Stimulated activated CD4-positive, alpha-beta T cell treated with anti-CD3 and anti-CD28 coated beads, TNF-alpha, amount 100 ng/mL, for 1 hour (primary cell): ENCODE measurements at places on chromosomes 16 and 17.

DNA sequence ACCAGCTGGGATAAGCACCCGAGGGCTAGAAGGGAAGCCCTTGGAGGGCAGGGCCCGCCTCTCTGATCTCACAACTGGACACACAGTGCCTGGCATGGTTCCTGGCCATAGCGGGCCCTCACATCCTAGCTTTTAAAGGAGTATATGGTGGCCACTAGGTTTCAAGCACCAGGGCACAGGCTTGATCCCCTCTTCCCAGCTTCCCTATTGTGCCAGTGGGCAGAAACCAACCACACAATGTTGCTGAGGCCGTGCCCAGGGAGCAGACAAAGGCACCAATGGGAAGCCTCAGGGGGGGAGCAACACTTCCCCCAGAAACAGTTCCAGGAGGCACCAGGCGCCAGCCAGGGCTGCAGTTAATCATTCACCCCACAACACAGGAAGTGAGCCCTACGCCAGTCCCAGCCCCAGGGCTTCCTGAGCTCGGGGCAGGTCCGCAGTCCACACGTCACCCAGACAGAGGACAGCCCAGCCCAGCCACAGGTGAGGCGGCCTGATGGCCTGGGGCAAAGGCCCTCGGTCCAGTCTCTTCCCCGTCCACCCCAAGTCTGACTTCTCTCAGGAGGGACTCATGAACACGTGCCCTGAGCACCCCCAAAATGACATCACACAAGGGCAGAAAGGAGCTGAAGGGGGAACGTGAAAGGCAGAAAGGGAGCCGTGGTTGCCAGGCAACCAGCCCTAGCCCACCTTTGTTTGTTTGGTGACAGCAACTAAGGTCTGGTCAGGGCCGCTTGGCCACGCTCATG is 12.8 kb downstream of the SMIM5 start:
- DNase-seq: no peak

DNA sequence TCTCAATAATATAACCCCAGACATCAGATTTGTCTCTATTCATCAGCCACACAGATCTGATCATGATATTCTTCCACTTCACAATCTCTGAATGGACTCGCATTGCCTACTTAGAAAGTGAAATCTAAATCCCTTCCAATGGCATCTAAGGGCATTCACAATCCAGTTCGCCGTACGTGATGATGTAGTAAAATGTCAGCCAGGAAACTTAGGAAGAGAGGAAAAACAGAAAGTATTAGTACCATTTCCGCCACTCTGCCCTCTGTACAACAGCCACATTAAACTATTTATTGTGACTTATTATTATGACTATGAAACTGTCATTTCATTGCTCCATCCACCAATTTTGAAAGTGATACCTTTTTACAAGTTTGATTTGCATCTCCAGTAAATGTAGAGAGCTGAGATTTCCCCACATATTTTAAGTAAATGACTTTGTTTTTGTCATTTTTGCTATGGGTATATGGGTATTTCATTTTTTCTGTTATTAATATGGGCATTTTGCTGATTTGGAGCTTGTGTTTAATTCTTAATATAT is 69.4 kb upstream of the SMIM36 start:
- DNase-seq: no peak

DNA sequence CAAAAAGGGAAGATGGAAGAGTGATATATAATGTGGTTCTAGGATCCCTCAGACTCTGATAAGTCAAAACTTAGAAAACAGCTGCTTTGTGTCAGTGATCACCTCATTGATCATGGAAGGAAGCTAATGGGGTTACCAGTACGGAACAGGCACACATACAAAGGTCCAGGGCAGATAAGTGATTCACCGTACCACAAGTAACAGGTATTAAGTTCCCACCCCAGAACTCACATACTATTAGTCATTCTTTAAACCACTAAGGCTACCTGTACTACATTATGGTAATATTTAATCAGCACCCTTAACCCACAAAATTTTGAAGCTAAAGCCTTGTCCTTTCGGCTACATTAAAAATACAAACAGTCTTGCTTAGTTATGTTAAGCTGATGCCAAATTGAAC is 17.4 kb downstream of the RNF43 start:
- no peak for DNase-seq

DNA sequence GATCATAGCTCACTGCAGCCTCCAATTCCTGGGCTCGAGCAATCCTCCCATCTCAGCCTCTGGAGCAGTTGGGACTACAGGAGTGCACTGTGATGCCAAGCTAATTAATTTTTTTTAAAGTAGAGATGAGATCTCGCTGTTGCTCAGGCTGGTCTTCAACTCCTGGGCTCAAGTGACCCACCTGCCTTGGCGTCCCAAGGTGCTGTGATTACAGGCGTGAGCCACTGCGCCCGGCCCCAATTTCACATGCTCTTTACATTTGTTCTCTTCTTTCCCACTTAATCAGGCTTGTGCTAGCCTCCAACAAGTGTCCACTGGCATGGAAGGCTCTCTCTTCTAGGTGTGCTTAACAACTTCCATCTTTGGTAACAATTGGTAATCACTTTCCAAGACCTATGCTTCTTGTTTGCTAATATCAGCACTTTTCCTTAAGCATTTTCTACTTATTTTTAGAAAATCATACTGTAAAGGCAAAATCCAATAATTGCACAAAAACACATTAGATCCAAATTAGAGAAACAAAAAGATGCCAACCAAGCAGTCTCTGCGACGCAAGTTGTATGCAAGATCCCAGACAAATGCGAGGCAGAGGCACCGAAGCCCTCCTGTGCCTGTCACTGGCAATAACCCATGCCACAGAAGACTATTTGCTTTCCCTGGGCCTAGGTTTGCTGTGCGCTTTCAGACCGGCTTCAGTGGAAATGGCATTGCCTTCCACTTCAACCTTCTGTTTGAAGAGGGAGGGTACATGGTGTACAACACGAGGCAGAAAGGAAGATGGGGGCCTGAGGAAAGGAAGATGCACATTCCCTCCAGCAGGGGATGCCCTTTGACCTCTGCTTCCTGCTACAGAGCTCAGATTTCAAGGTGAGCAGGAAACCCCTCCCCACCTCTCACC is 52.6 kb downstream of the NOS2 start:
- no peak for DNase-seq

DNA sequence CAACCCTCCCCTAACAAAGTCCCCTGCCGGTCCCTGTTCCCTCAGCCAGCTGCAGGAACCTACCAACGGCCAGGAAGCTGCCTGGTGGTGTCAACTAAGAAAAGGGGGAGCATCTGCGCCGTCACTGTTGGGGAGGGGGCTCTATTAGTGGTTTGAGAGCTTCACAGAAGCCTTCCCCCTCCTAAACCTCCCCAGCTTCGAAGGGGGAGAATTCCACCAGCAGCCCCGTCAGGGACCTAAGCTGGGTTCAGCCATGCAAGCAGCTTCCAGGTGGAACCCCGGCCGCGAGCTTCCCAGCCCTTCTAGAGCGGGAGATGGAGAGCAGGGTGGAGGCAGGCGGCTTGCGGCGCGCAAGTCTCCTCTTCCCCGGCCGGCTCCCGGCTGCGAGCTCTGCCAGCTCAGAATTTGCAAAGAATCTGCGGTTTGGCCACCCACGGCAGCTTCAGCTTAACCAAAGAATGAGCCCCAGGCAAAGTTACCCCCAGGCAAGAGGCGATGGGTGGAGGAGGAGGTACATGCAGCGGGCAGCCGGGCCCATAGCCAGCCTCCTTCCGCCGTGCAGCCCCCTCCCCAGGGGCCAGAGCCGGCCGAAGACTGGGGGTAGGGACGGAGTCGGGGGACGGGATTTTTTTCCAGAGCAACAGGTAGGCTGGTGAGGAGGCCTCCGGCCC is 33.7 kb downstream of the DDX19A start:
- peak; percentile 12 for DNase-seq

GRCh38 chr17:81664051-81664470 is 2.3 kb downstream of the OXLD1 start:
- no peak for DNase-seq

GRCh38 chr16:89230255-89230654 is 12.8 kb downstream of the ZNF778 start:
- DNase-seq: no peak
